ENCODE measurements at places on chromosomes 11 and 22. TPM values are rescaled to one million over a fixed set of nuclear protein-coding genes. Genes with fewer than 3 reads are reported as not detected.

DNA sequence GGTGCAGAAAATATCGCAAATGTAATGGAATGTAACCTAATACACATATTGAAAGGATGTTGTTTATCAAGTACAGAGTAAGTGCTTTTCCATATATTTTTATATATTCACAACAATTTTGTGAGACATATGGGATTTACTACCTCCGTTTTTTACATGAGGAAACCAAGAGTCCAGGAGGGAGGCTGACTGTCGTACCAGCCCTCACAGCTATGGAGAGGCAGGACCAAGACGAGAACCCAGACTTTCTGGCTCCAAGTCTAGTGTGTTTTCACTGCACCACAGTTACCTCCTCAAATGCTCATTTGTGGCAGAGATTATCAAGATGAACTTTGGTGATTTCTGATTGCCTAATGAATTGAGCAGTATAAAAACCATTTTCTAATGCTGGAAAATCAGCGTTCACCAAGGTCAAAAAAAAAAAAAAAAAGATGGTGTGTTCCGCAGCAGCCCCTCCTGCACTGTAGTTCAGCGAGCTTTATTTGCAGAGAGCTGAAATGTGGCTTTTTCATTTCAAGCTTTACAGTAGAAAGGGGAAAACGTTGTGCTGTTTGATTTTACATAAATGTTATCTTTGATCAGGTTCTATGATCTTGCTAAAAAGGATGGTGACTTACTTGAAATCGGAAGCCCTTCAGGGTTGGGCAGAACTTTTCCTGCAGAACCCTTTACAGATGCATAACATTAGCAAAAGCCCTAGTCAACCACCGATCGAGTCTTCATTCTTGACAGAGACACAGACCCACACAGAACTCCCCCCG lies 44.7 kb upstream of the WEE1 start:
- DNase-seq: no peak

GRCh38 chr11:19018901-19019300 lies 41.6 kb downstream of the MRGPRX2 start:
- DNase-seq: peak; percentile 2

- DNase-seq: no peak
These were observed 312.8 kb downstream of the TTC28 start for GRCh38 chr22:28366856-28367255.

DNA sequence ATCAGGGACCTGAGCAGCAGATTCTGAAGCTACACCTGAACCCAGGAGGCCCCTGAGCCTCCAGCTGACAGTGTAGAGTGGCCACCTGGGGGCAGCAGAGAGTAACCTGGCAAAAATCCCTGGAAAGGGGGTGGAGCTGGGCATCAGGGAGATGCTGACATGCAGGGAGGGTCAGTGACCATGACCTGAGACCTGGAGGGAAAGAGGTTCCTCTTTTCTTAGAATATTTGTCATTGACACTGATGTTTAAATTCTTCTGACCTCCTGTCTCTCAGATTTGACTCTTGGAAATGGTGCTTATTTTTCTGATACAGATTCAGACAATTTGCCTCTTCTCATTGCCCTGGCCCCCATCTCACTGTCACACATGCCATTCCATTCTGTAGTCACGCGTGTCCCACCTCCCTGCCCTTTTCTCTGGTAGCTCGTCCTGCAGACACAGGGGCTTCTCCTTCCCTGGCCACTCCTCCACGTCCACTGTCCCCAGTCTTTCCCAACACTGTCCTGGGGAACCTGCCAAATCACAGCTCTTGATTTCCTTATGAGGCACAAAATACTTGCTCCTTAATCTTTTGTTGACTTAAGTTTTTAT lies 117.2 kb upstream of the IGLL5 start:
- no peak for DNase-seq

DNA sequence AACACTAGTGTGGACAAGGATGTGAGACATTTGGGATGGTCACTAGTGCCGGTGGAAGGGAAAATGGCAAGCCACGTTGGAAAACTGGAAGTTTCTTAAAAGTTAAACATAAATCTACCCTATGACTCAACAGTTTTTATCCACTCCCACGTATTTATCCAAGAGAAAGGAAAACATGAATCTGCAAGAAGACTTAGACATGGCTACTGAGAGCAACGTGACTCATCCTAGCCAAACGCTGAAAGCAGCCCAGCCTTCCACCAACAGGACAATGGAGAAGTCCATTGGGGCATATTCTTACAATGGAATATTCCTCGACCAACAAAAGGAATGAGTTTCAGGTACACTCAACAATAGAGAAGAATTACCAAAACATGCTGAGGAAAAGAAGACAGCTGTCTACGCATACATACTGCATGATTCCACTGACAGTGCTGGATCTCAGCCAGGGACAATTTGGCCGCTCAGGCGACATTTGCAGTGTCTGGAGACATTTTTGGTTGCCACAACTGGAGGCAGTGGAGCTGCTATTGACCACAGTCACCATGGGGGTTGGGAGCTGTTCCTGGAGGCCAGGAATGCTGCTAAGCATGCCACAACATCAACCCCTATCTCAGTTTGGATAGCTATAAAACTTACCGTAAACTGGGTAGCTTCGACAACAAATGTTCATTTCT lies 21.2 kb downstream of the SYT13 start:
- DNase-seq: no peak

- DNase-seq: no peak
These were observed 50.3 kb downstream of the COMMD9 start for GRCh38 chr11:36238881-36239280.

DNA sequence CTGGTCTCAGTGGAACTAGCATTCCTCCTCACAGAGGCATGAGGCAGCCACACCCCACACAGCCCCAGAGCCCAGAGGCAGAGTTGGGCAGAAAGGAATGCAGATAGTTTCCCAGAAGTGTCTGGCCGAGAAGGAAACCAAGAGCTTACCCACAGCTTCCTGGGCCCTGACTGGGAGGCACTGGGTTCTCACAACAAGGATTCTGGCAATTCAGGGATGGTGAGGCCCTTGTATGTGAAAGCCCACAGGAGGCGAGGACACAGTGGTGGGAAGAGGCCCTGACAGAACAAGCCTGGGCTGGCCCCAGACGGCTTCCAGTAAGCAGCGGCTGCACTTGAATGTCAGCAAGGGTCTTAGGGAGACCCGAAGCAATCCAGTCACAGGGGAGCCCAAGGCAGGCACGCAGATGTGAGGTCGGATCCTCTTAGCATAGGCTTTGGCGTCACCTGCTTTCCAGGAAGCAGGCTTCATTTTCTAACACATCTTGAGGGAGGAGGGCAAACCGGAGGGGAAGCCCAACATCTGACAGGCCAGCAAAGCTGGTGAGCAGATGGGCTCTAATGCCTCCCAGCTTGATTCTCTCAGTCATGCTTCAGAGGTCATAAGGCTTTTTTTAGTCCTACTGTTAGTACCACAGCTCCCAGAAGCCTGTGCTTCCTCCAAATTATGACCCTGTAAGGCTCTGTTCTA lies 78.3 kb upstream of the AKIP1 start:
- no peak for DNase-seq

DNA sequence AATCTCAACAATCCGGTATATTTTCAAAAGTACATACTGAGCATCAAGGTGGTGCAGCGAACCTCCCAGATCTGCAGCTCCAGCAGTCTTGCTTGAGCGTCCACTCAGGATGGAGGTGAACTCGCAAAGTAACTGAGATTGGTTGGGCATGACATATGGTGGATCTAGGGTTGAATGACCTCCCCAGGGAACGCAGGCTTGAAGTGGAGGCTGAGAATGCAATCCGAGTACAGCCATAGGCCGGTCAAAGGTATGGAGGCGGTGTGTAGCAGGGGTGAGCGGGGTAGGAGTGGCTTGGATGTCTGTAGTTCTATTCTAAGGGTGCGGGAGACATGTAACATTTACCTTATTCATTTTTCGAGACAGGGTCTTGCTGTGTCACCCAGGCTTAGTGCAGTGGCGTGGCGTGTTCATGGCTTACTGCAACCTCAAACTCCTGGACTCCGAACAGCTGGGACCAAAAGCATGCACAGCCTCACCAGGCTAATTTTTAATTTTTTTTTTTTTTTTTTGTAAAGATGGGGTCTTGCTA lies 631 bp upstream of the C22orf39 start:
- DNase-seq: no peak

DNA sequence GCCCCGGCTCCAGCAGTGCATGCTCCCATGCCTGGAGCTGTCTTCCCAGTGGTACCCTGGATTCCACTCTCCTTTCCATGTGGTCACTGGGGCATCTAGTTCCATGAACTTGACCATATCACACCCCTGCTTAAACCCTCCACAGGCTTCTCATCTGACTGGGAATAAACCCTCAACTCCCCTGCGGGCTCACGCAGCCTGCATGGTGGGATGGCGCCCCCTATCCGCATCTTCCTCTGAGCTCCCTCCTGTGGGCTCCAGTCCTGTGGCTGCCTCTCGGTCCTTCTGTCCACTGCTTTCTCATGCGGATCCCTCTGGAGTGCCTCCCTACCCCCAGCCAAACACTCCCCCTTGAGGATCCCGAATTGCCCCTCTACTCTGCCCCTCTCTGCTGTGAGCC lies 41.4 kb upstream of the TTLL12 start:
- DNase-seq: no peak

GRCh38 chr11:100681064-100681502 lies 6.0 kb upstream of the ARHGAP42 start:
- DNase-seq: no peak

DNA sequence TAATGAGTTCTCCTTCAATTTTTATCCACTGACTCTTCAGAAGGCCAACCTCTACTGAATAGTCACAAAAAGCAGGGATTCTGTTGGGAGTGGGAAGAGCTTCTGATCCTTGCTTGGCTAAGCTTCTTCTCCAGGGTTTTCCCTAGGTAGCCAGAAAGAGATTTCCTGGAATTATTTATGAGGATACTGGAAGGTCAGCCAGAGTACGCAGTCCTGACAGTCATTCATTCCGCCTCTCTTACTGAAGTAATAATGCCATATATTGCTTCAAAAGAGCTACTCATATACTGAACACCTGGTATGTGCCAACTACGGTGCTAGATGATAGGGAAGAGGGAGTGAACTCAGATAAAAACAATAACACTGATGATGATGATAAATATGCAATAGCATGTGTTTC lies 116.1 kb downstream of the CCDC34 start:
- DNase-seq: no peak

DNA sequence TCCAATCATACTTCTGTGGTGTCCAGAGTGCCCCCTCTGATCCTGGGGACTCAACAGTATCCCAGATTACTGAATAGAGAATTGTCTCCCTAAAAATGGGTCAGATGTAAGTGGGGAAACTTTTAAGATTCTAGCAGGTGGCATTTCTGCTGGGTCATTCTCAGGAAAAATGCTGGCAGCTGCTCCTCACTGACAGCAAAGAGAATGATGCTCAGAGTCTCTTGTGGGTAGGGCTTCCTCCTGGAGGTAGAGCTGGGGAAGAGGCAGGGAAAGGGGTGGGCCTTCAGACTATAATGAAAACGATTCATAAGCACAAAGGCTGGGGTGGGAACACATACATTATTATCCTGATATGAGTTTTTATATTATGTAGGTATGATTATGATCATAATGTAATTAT lies 647.2 kb downstream of the NELL1 start:
- DNase-seq: no peak

GRCh38 chr11:111960916-111961315 lies 23.8 kb downstream of the DIXDC1 start:
- no peak for DNase-seq

DNA sequence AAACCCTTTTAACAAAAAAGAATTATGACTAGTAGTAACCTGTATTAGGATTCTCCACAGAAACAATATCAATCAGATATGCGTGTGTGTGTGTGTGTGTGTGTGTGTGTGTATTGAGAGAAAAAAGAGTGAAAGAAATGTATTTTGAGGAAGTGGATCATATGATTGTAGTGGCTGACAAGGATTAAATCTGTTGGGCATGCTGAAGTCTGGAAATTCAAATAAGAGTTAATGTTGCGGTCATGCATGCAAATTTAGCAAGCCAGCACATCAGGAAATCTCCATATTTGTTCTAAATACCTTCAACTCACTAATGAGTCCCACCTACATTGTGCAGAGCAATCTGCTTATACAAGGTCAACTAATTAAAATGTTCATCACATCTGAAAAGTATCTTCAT lies 46.8 kb upstream of the IGLL5 start:
- DNase-seq: no peak

DNA sequence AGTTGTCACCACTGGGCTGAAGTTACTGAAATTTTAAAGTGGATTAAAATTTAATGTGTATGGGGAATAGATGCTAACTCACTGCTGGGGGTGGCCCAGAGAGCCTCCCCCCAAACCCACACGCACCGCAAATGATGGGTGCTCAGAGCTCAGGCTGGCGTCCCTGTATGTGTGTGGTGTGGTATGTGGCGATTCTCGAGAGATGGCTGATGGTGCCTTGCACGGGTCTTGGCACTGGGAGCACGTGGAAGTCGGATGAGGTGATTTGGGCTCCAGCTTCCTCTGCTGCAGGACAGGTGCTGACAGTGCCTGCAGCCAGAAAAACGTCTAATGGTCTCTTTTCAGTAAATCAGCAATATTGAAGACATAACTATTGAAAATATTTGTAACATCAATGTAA lies 1473.3 kb downstream of the TBC1D22A start:
- no peak for DNase-seq

- no peak for DNase-seq
These were observed 4.8 kb downstream of the VPS51 start for GRCh38 chr11:65100674-65101350.

- DNase-seq: no peak
These were observed 17.8 kb upstream of the CCDC34 start for GRCh38 chr11:27380771-27381170.

- no peak for DNase-seq
These were observed 68.3 kb upstream of the SLC6A5 start for GRCh38 chr11:20530942-20531703.

GRCh38 chr11:110031171-110031570 lies 62.0 kb upstream of the ZC3H12C start:
- no peak for DNase-seq

DNA sequence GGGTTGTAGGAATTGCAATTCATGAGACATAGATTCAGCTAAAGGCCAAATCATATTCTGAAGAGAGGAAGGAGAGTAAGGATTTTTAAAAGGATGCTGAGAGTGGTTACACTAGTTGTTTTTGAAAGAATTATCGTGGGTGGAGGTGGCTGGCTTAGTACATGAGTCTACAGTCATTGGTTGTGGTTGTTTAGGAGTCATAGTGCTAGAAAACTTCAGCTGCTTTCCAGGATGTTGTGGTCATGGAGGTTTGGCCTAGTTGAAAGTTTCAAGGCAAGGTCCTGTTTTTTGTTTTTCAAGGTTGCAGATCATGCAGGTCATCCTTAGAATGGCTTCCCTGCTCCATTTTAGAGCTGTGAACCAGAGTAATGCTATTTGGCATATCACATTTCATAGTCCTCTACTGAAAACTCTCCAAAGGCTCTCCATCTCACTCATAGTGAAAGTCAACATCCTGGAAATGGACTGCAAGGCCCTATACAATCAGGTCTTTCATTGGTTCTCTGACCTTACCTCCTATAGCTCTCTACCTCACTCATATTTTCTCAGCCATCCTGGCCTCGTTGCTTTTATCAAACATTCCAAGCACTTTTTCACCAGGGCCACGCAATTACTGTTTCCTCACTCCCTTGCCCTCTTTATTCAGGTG lies 26.1 kb upstream of the ZBTB44 start:
- no peak for DNase-seq

Gene GAB4
- not detected for polyA plus RNA-seq

Gene NXPE1
- polyA plus RNA-seq: 0.10 TPM

Gene SAA2
- 0.18 TPM for polyA plus RNA-seq

Gene TEAD1
- polyA plus RNA-seq: 47.5 TPM

Gene CASP5
- 0.36 TPM for polyA plus RNA-seq

Gene PHETA2
- 14.5 TPM for polyA plus RNA-seq

Gene TRIM29
- 0.90 TPM for polyA plus RNA-seq

Gene PPARA
- polyA plus RNA-seq: 14.8 TPM

Gene TRIM49
- polyA plus RNA-seq: not detected

Gene C11orf65
- 1.7 TPM for polyA plus RNA-seq

Gene SYT12
- 0.31 TPM for polyA plus RNA-seq

Gene DSCAML1
- polyA plus RNA-seq: 1.1 TPM

Gene LIF
- 2.5 TPM for polyA plus RNA-seq

Data from right lung (tissue), 10 donors.